ENCODE measurements at places on chromosomes 6 and 20.
A peak's percentile ranks its signal among the peaks of the same experiment; 100 is the strongest.

GRCh38 chr6:108966855-108967755, 118.9 kb downstream of the ARMC2 start:
- no peak for DNase-seq

- DNase-seq = no peak
These were observed 124.1 kb downstream of the RNF144B start for GRCh38 chr6:18511211-18511610.

DNA sequence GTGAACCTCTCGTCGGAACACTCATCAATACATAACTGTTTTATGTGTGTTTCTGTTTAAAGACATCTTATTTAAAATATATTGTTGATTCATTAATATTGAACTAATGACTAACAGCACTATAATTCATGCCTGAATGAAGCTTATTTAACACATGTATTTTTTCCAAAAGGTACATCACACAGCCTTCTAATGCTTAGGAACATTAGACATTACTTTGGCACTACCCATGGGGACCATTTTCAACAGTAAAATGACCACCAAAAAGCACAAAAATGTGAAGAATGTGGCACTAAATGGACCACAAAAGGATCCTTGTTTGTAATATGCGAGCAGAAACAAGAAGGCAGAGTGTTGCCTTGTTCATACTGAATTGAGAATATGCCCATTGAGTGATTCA, 109.2 kb downstream of the CEP57L1 start:
- no peak for DNase-seq

GRCh38 chr20:30288346-30288745, 969.1 kb upstream of the DEFB115 start:
- DNase-seq = no peak

GRCh38 chr6:68711386-68712000, 76.4 kb downstream of the ADGRB3 start:
- DNase-seq = no peak

DNA sequence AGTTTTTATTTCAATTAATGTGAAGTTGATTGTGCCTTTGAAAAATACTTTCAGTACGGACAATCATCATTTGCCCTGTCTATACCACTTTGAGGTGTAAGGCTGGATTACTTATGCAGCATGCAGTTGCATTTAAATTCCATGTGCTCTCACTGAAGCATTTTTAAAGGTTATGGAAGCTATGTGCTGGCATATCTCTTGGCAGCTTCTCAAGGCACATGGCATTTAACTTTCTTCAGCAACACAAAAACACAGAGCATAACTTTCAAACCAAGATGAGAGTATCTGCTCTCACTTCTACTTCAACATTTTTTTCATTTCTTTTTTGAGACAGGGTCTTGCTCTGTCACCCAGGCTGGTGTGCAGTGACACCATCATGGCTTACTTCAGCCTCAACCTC, 360.6 kb upstream of the RUNX2 start:
- DNase-seq = no peak

DNA sequence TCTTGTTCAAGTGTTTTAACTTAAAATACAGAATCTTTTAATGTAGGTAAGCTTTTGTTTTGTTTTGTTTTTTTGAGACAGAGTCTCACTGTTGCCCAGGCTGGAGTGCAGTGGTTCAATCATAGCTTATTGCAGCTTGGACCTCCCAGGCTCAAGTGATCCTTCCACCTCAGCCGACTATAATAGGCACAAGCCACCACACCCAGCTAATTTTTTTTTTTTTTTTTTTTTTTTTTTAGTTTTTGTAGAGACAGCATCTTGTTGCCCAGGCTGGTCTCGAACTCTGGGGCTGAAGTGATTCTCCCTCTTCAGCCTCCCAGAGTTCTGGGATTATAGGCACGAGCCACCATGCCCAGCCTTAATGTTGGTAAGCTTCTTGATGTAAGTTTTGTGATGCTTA, 3.3 kb downstream of the EFHC1 start:
- DNase-seq = no peak

DNA sequence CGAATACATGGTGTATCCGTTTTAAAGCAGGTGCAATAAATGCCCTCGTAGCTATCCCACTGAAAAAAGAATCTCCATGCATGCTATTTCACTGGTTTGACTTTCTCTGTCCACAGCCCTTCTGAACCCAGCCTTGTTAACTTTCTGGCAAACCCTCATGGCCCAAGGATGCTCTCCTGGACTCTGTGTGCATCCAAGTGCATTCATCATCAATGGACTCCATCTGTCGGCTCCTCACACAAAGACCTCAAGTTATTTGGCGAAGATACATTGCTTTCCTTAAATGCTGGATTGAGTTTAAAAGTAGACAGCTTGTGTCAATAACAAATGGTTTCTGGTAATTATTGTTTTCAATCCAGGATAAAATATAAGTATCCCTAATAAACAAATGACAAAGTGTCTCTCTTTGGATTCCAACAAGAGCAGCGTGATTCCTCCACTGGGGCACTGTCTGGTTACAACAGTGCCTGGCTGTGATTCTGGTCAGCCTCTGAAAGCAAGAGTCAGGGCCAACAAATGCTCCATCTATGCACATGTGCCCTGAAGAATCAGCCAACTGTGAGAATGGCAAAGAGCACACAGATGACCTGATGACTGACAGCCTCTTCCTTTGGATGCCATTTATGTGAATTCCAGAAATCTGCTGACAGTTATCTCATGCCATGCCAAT, 55.7 kb downstream of the FYN start:
- no peak for DNase-seq

DNA sequence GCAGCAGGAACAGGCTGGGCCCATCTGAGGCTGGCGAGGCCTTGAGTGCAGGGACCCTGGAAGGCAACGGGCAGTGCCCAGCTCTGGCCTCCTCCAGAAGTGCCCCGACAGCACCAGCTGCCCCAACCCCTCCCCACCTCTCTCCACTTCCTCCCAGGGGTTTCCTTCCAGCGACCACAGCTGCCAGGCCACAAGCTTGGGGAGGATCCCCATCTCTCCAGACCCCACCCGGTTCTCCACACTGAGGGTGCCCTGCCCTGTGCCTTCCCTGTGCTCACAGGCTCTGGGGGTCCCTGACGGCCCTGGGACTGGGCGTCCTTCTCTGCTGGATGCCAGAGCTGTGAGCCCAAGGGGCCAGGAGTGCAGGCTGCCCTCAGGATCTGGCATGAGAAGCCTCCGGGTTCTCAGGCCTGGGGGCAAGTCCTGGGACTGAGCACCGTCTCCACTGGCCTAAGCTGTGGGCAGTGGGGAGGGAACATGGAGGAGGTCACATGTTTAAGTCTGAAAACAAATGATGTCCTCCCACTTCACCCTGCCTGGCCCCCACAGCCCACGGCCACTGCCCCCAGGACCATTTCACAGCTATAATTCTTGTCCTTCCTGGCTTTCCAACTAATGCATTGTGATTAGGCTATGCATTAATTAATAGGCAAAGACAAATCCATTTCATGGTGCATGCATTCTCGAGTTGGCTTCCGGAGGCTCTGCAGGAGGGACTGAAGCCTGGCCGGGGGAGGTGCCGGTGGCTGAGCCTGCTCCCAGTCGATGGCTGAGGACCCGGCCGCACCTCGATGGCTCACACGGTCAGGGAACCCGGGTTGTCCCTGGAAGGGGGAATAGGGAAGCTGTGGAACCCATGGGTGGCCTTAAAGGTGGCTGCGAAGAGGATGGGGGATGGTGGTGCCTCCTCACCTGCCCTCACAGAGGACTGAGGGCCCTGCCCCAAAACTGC, 24.4 kb downstream of the BHLHE23 start:
- no peak for DNase-seq

- DNase-seq = no peak
These were observed 176.9 kb upstream of the GGTLC1 start for GRCh38 chr20:24165301-24166122.

DNA sequence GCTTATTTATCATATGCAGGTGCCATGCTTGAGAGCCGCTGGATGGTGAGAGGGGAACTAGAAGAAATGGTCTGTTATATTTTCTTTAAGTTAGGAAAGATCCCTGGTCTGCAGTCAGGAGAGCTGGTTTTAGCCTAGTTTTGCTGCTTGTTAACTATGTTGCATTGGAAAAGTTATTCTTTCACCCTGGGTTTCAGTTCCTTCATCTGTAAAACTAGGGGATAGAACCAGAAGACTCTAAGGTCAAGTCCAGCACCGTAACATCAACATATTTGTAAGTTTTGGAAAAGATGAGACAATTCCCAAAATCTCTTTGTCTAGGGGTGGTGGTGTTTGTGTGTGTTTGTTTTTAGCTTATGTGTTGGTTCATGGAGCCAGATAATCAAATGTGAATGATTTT, 304.0 kb downstream of the QKI start:
- no peak for DNase-seq

GRCh38 chr6:30814146-30815040, 69.9 kb upstream of the DDR1 start:
- peak; percentile 36 for DNase-seq

GRCh38 chr6:14035874-14036273, 81.7 kb upstream of the CD83 start:
- DNase-seq = no peak

DNA sequence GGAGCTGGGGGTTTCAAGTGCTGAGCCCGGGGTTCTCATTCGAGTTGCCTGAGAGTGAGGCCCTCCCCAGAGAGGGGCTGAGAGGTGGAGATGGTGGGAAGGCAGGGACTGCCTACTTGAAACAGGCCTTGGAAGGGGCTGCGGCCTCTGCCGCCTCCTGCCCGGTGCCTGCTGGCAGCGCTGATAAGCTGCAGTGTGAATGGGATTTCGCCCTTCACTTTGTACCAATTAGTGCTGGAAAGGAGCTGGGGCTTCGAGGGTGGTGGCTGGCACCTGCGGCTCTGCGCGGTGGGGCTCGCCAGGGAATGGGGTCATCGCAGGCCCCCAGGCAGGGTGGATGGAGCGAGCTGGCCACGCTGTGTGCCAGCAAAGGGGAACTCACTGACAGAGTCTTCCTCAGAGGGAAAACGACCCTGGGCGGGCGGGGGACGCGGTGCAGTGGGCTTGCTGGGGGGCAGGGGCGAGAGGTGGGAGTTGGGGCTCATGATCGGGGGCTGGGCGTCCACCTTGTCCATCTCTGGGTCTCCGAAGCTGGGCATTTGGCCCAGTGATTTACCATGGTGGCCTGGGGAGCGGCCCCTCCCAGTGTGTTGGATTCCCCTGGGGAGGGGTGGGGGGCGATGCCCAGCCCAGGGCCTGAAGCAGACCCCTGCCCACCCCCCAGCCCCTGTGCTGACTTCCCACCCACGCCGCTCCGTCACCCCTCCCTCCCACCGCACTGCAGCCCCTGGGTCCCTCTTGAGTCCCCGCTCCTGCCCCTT, 22.9 kb downstream of the COL20A1 start:
- no peak for DNase-seq

GRCh38 chr6:15325540-15325955, 79.7 kb downstream of the JARID2 start:
- DNase-seq = no peak

GRCh38 chr20:51122931-51123658, 100.2 kb upstream of the KCNG1 start:
- no peak for DNase-seq

- DNase-seq = no peak
These were observed 9.8 kb upstream of the BPI start for GRCh38 chr20:38294076-38294591.

GRCh38 chr20:54122189-54122588, 51.6 kb downstream of the CYP24A1 start:
- no peak for DNase-seq

- no peak for DNase-seq
These were observed 36.4 kb upstream of the SLC22A1 start for GRCh38 chr6:160085226-160085625.

DNA sequence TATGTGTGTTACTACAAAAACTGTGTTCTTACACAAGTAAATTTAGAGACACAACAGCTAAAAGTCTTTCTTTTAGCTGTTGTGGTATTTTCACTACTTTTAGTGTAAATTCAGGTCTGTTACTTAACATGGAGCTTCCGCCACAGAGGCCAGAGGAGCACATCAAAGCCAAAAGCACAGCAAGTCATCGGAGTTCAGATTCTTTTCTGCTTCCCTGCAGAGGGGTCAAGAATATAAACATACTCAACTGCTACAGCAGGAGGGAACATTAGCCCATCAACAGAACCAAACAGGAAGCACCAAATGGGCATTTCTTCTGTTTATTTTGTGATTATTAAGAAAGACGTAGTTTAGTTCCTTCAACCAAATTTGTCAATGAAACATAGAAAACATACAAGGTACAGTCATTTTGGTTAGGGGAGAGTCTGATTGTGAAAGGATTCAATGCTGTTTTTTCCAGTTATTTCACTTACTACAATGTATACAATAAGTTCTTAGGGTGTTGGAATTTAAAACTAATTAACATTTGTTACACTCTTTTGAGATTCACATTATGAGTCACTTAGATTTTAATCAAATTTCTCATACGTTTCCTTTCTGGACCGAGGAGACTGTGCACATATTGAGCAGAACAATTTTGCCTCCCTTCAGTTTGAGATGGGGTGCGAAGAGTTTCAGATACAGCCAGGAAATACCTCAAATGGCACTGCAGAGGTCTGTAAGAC, 42.8 kb upstream of the DSE start:
- DNase-seq = no peak

GRCh38 chr6:108937170-108937569, 88.9 kb downstream of the ARMC2 start:
- no peak for DNase-seq

GRCh38 chr20:17901971-17902370, 66.6 kb downstream of the SNX5 start:
- no peak for DNase-seq

DNA sequence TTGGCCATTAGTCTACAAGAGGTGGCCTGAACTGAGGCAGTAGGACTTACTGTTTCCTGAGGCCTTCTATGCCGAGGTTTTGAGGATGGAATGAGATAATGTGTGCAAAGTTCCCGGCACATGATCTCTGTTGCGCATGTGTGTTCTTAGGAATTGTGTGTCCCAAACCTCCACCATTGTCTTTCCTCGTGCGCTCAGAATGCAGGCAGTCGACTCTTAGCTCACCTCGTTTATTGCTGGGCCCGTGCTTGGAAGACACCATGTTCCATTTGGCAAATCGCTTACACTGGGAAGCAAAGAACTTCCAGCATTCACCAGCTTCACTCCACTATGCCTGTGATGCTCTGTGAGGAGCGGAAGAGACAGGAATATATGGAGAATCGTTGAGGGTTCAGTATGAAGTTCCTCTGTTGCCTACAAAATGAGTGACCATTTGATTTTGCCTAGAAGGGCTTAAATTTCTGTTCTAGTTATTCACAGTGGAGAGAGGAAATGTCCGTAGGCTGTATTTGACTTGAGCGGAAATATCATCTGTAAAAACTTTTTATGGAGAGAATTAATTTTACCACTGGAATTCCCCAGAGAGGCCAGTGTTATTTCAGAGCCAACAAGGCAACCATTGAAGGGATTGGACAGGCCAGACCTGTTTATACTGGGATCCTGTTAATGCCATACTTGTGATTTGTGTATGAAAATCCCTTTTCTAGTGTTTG, 75.7 kb upstream of the CLDN20 start:
- DNase-seq = no peak

DNA sequence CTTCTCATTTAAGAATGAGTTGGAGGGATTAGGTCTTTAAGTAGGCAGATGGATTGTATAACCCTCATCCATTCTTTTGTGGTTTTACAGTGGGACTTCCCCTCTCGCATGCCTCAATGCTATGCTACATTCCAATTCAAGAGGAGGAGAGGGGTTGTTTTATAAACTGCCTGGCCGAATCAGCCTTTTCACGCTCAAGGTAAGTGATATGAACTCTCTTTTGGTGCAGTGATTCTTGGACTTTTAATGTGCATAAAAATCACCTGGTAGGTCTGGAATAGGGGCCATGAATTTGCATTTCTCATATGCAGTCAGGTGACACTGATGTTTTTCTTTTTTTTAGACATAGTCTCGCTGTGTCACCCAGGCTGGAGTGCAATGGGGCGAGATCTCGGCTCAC, 10.8 kb downstream of the ASXL1 start:
- DNase-seq = no peak

Measured in activated T-helper 9 cell treated with anti-CD3 and anti-CD28 coated beads, Interleukin-2, amount 50 U/mL, for 16 hours (primary cell).